ENCODE measurements at places on chromosomes 2 and 18.

- no peak for DNase-seq
Measured at GRCh38 chr18:44842588-44843412, 162.1 kb downstream of the SETBP1 start.

- no peak for DNase-seq
Measured at GRCh38 chr2:175871331-175872004, 130.6 kb downstream of the LNPK start.

DNA sequence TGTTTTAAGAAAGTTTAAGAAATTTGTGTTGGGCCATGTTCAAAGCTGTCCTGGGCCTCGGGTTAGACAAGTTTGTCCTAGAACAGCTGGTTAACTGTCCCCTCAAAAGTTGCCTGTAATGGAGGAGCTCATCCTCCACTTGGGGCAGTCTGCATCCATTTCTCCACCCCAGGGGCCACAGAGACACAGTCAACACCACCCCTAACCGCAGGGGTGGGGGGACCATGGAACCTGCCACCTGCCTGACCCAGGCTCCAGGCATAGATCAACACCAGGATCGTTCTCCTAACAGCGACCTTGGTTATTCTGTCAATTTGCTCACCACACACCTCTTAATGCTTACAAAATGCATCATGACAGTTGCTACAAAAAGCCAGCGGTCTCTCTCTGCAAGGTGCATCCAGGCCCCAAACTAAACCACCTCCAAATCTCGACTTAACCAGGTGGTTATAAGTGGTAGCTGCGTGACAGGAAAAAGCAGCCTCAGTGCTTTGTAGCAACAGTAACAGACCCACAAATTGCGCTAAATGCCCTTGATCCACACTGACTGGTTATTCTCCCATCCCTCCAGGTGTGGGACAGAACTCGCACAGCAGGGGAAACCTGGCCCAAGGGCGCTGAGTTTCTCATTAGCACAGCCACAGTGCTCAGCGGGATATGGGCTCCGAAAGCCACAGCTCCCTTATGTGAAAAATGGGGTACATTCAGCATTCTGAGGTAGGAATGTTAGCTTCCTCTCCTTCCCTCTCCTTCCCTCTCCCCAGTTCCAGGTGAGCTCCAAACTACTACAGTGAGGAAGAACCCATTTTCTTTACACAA lies 48.0 kb downstream of the HDLBP start:
- no peak for DNase-seq

GRCh38 chr2:240728827-240729226 lies 37.2 kb downstream of the AQP12A start:
- DNase-seq: no peak

DNA sequence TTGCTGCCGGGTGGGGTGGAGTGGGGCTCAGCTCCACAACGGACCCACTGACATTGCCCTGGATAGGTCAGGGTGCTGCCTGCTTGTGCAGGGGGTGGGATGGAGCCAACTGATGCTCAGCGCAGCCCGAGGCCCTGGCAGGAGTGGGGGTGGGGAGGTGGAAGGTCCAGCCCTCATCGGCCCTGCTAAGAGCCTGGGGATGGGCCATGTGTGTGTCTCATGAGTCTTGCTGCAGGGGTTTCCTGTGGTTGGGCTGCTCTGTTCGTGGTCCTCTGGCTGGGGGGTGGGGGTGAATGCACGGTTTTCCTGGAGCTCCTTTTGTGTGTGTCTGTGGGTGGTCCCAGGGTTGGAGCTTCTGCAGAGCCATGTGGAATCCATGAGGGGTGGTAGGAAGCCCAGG lies 39.4 kb upstream of the GALR1 start:
- no peak for DNase-seq
